CD4-positive, alpha-beta T cell treated with Interleukin-12 subunit alpha and Interleukin-12 subunit beta, for 1 hour (primary cell): ENCODE measurements at places on chromosomes 13 and 19.

DNA sequence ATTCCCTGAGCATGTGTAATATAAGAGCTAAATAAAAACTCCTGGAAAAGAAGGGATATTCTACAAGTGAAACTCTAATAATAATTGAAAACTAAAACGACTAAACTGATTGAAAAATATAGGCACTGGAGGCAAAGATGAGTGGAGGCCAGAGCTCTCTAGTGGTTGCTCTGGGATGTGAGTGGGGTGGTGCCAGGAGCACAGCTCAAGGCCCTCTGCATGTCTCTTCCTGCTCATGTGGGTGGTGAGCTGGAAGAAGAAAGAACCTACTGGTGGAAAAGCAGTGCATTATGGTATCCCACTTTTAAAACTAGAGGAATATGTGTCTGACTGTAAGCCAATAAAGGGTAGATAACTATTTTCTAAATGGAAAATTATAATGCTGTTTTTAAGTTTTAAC, 15.8 kb upstream of the ARHGEF7 start:
- no peak for DNase-seq

DNA sequence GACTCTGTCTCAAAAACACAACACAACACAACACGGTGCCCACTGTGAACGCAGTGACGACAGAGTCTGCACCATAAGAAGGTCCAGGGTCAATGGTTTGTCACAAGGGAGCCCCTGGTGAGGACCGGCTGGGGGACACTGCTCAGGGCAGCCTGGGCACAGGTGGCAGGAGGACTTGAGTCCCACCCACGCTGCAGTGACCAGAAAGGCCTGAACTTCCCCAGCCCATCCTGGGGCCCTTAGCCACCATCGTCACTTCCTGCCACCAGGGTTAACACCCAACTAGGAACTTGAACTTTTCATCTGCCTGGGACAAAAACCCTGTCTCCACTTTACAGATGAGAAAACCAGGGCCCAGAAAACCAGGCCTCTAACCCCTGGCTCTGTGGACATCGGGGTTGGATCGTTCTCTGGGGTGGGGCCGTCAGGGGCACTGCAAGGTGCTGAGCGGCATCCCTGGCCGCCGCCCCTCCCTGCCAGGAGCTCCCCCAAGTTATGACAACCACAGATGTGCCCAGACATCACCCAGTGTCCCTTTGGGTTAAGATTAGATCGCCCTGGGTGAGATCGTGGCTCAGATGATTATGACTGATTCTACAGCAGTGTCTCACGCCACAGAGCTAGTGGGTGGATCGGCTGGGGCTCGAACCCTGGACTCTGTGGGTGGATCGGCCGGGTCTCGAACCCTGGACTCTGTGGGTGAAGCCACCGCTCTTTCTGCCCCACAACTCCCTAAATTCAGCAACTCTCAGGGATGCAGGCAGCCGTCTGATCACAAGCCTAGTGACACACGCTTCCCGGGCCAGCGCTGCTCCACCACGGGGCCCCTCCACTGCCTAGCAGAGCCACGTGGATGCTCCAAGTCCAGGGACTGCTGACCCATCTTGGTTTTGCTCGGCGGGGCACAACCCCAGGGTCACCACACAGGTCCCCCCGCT, 14.0 kb downstream of the MOB3A start:
- DNase-seq = peak; percentile 72

- no peak for DNase-seq
Observed at GRCh38 chr19:33187183-33187540, 7.0 kb upstream of the LRP3 start.

DNA sequence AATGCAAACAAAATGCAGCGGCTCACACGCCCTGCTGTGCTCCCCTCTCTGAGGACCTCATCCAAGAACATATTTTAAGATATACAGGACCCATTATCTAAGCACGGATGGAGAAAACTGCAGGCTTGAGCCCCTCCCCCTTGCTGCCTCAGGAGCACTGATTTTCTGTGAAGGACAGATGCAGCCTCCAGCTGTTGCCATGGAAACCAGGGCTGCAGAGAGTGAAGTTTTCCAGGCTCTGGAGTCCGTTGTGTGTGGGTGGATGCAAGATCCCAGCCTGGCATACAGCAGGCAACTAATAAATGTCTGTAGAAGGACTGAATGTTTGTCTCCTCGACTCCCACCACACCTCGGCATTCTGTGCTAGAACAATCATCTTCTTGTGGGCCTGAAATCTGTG, 105.6 kb upstream of the PEG3 start:
- DNase-seq = no peak

DNA sequence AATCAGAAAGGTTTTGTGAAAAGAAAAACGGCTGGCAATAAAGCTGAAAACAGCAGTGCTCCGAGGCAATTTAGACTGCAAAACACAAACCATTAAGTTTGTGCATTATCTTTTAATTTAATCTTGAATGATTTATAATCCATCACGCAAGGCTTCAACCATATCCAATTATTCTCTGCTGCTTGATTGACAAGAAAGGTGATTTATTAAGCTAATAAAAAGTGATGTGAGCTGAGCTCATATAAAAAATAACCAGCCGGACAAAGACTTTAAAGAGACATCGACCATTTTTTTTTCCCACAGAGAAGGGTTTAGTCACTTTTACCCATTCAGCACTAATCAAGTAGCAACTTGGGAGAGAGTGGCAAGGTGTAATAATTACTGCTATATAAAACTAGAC, 33.6 kb downstream of the TSHZ3 start:
- DNase-seq = no peak

GRCh38 chr19:52542984-52543664, 15.7 kb downstream of the ZNF808 start:
- DNase-seq = peak; percentile 50

GRCh38 chr13:46555722-46556417, 2.9 kb downstream of the LRCH1 start:
- no peak for DNase-seq

DNA sequence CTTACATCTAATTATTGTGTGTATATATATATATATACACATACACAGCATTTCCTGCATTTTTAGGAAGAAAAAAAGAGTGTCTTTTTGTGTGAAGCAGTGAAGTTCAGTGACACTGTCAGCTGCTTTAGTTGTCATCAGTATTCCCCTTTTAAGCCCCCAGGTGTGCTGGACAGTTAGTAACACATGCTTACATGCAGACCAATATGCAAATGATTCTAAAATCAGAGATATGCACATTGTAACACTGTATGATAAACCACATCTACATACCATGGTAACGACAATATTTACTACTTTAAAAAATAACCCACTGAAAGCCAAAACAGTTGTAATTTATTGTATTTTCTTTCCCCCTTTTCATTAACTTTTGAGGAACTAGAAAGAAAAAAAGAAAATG, 16.8 kb downstream of the LHFPL6 start:
- DNase-seq = no peak

- DNase-seq = no peak
Observed at GRCh38 chr13:110158226-110158625, 148.7 kb downstream of the COL4A1 start.

DNA sequence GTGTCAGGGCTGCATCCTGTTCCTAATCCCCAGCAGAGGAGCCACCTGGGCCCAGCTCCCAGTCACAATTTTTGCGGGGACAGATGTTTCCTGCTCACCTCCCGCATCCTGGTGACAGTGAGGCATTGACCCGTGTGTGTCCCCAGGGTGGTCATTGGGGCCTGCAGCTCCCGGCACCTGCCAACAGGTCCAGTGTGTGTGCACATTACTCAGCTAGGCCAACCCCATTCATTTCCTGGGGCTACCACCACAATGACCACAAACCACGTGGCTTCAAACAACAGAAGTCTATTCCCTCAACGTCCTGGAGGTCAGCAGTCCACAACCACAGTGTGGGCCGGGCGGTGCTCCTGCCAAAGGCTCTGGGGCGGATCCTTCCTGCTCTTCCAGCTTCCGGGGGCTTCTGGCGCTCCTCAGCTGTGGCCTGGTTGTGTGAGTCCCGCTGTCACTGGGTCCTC, 11.9 kb upstream of the F2RL3 start:
- no peak for DNase-seq

DNA sequence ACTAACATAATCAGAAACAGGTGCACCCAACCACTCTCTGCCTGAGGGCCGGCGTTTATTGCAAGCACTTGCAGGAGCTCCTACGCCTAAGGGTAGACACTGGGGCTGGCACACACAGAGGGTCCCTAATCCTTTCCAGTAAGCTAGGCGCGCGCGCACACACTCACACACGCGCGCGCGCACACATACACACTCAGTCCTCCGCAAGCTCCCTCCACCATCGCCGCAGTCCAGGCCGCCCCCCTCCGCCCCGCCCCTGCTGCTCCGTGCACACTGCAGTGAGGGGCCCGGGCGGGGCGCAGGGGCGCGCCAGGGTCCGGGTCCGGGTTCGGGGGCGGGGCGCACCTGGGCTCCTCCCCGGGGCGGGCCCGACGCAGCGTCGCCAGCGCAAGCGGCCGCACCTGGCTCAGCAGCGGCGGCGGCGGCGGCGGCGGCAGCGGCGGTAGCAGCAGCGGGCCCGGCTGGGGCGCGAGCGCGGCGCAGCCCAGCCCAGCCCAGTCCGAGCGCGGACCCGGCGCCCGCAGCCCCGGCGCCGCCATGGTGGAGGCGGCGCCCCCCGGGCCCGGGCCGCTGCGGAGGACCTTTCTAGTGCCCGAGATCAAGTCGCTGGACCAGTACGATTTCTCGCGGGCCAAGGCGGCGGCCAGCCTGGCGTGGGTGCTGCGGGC, at the start of gene CAMSAP3:
TSS of gene CAMSAP3 (plus strand) at position 398 of the 668 bp plus-strand sequence. CDS start at position 538, 140 bp downstream.
- peak; percentile 49 for DNase-seq

- no peak for DNase-seq
Observed at GRCh38 chr19:28519218-28519779, 693.7 kb downstream of the UQCRFS1 start.

DNA sequence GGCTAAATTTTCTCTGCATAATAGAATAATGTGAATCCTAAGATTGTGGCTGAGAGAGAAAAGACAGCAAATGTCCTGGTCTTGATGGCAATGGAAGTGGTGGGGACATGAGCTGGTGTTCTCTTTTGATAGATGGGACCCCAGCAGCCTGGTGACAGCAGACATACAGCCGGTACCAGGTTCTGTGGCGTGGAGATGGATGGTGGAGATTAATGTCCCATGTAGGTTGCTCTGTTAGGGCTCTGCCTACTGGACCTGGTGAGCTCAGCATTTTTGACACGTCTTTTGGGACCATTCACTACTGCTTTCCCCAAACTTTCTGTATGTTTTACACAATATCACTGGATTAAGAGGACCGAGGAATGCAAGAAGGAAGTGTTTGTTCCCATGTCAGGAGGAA, 8.2 kb upstream of the SIGLEC14 start:
- DNase-seq = no peak

- no peak for DNase-seq
Observed at GRCh38 chr19:42177686-42178019, 39.8 kb downstream of the DEDD2 start.

GRCh38 chr19:30848636-30849425, 476.6 kb downstream of the ZNF536 start:
- no peak for DNase-seq

DNA sequence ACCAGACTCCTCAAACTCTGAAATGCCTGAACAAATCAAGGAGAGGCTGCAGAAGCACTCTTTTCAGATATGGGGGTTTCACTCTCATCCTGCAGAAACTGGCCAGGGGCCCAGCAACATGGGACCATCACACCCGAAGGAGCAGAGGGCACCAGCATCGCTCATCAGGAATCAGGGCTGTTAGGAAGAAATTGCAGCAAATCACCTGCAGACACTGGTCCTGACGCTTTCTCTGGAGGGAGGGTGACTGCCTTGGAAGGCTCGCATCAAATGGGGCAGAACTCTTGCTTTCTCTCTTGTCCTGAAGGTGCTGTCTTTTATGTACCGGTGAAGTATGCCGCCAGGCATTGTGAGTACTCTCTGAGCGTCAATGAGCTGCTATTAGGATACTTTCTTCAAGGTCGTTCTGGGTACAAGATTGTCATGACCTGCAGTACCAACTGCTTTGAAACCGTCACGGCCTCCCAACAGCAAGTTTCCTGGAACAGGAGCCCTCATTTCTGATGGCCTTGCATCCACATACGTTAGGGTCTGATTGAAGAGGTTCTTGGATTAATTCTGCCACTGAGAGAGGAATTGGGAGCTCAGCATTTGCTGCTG, 155.7 kb upstream of the SOX1 start:
- no peak for DNase-seq

GRCh38 chr19:40603071-40603388, 1.9 kb downstream of the LTBP4 start:
- DNase-seq = no peak

- DNase-seq = no peak
Observed at GRCh38 chr19:46460981-46461380, 10.4 kb downstream of the PNMA8A start.

GRCh38 chr19:17806945-17807344, 12.0 kb downstream of the B3GNT3 start:
- no peak for DNase-seq

- no peak for DNase-seq
Observed at GRCh38 chr13:98975822-98976261, 2.0 kb downstream of the DOCK9 start.

DNA sequence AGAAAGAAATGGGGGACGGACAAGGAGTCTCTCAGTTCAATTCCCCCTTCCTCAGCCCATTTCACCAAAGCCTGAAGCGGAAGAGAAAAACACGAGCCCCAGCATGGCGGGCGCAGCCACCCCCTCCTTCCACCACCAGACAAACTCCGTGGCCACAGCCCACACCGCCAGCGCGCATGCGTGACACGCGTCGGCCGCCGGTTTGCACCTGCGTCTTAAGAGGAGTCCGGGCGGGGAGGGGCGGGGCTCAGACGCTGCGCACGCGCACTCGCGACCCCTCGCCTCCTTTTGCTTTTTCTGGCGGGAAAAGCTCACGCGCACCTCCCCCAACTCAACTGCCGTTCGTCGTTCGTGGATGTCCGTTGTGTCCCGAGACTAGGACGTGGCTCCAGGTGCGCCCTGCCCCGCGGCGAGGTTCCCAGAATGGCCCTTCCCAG, at the start of gene KASH5:
TSS of gene KASH5 (plus strand) at position 314 of the 437 bp plus-strand sequence. CDS start 2,635 bp downstream, outside the sequence.
- DNase-seq = peak; percentile 91

GRCh38 chr13:28415994-28416421, 78.9 kb downstream of the FLT1 start:
- no peak for DNase-seq

DNA sequence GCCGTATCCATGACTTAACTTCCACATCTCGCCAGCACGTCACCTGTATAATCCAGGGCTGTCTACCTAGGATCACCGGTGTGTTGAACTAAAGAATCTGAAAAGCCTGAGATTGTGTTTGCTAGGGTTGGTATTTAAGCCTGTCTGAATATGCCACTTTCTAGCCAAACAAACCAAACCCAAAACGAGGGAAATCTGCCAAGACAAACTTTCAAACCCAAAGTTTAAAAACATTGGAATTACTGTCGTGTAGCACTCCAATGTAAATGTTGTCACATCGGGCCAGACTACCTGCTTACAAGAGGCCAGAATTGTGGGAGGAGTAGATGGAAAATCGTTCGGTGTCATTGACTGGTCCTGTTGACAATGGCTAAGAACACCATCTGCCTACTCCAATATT, 747.8 kb downstream of the EFNB2 start:
- DNase-seq = no peak

- DNase-seq = no peak
Observed at GRCh38 chr19:55406826-55407549, 600 bp downstream of the UBE2S start.
